IPS-NIHi11 (cell line): ENCODE measurements at places on chromosomes 3 and 15.

DNA sequence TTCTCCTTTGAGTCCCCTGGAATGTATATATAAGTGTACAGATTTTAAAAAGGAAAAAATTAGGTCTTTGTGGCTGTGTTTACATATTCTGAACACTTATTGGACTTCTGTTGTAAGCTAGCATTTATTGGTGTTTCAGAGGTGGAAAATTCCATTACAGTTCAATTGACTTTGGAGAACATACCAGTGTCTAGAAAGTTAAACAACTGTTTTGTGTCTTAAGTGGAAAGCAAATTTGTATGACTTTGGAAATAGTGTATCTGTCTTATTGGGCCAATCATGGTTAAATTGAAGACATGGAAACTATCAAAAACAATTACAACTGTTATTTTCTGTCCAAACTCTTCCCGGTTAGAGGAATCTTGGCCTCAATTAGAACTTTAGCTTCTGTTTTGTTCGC is 265.0 kb upstream of the C2CD4B start:
- DNase-seq, result no peak

GRCh38 chr3:31536497-31536896 is 3.8 kb downstream of the STT3B start:
- no peak for DNase-seq

- no peak for DNase-seq
Observed at GRCh38 chr3:177244606-177245005, 47.3 kb upstream of the TBL1XR1 start.

DNA sequence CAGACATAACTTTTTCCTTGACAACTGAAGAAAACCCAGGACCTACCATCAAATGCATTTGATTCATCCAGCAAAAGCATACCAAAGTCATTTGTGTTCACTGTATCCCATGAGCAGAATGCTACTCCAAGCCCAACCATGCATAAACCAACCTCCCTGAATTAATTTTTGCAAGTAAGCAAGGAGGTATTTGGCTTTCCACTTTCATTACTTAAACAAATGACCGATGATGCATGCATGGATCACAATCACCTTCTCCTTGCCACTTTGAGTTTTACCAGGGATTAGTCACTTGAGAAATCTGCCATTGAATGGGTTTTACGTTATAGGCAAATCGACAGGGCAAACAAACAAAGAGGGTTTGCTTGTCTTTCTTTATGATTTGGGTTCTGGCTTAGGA is 214.8 kb downstream of the FMN1 start:
- DNase-seq, result no peak

- no peak for DNase-seq
Observed at GRCh38 chr3:188205992-188206416, 52.0 kb downstream of the LPP start.

DNA sequence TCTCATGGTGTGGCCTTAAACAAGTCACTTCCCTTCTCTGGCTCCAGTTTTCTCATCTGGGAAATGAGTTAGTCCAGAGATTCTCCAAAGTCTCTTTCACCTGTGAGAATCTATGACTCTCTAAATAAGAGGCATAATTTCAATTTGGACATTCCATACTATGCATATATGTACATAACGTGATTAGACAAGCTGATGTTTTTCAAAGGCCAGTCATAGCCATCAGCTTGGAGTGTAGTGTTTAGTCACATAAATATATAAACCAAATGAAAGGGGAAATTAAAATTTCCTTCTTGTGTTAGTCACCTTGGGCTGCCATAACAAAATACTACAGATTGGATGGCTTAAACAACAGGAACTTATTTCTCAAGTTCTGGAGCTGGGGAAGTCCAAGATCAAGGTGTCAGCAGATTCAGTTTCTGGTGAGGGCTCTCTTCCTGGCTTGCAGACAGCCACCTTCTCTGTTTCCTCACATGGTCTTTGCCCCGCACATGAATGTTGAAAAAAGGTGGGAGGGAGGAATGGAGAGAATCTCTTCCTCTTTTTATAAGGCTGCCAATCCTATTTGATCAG is 19.4 kb downstream of the TMEM41A start:
- DNase-seq, result no peak

DNA sequence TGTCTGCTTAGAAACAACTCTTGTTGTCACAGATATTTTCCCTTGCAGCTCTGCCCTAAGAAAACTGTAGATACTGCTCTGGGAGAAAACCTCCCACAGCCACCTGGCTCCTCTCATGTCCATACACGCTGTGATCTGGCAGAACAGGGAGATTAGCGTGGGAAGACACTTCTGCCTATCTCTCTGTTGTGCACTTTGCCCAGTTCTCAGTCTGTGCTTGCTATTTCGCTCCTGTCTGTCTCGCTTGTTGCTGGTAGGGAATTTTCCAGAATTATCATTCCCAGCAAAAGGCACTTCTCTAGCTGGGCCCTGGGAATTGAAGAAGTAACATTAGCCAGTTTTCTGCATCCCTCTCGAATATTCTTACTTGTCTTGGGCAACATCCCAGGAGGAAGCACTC is 8.1 kb upstream of the GATM start:
- DNase-seq, result no peak

- DNase-seq, result no peak
Observed at GRCh38 chr3:111828530-111828929, 30.5 kb upstream of the PHLDB2 start.

DNA sequence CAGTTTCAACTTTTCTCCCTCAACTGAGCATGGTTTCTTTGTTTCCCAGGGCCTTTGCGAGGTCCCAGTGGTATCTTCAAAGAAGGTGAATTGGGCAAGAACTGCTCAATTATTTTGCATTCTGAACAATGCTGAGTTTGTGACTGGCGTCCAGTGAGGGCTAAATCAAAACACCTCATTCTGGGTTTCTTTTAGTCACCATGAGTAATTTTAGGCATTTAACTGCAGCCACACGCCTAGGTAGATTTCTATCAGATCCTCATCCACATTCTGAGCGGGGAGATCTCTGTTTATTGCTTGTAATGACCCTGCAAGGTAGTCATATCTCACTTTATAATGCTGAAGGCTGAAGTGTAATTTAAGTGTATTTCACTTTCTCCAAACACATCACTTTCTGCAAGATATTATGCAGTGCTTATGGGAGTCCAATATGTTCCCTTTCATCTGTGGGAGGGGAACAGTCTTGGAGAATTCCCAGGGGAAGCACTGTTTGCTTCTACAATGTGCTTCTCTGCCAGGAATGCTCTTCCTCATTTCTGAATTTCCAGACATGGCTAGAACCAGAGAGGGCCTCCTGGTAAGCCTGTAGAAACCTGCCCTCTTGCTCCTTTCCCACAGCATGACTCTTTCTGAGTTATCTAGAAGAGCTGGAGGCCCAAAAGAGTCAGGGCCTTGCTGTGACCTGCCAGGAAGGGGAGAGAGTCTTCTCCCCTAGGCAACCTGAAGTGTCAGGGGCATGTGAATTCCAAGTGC is 91.7 kb downstream of the FRMD4B start:
- DNase-seq, result no peak

DNA sequence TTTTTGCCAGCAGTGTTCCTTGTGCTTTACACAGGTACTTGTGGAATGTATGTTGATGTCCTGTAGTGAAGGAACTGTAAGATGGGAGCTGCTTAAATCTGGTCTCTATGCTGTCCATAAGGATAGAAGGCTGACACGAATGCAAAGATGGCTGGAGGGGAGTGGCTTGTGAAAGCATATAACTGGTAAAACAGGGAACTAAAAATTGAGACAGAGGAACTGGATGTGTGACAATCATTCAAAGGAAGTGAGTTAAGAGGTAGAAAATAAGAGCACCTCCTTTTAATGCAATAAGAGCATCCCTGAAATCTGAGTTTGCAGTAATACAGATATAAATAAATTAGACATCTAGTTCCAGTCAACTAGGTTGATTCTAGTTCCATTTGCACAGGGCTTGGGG is 35.2 kb downstream of the RNF13 start:
- no peak for DNase-seq

- no peak for DNase-seq
Observed at GRCh38 chr3:14689247-14689980, 14.5 kb downstream of the C3orf20 start.

GRCh38 chr15:40463886-40464545 is 6.8 kb upstream of the CHST14 start:
- DNase-seq, result no peak

DNA sequence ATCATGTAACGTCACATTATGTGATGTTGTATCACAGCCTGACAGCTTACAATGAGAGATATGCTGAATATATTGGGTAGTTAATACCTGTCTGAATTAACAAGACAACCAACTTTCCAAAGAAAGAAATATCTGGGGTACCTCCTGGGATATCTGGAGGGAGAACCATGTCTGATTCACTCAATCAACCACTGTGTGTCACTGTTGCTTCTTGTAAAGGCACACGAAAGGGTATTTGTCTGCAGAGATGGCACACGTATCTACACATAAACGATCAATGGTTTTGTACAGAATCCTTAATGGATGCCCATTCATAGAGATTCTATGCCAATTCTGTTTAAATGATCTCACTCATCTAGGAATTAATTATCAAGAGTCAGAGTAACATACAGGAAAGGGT is 252.1 kb upstream of the TMCO5A start:
- peak; percentile 45 for DNase-seq

- DNase-seq, result peak; percentile 79
Observed at GRCh38 chr3:52453496-52454249, at the start of gene TNNC1. Gene TNNC1, minus strand, starts transcription at chr3:52454041. Its CDS starts 26 bp downstream, at chr3:52454015.

- peak; percentile 91 for DNase-seq
Observed at GRCh38 chr15:63870487-63871209, 36.9 kb upstream of the HERC1 start.

DNA sequence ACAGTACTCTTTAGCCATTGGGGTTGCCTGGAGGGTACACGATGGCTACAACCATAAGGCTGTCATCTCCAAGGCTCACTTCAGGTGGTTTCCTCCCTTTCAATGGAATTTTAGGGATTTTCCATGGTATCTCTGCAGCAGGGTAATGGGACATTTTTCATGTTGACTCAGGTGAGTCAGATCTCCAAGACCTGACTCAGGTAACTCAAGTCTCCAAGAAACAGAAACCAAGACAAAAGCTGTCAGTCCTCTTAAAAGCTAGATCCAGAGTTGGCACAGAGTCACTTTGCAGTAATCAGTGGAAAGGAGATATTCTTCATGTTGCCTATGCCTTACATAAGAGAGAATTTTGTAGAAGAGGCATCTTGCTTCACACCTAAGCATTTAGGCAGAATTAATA is 375.8 kb upstream of the ARPP21 start:
- no peak for DNase-seq

- DNase-seq, result no peak
Observed at GRCh38 chr15:98858610-98859023, 149.0 kb downstream of the PGPEP1L start.

- peak; percentile 97 for DNase-seq
Observed at GRCh38 chr15:77702211-77702957, 69.7 kb upstream of the LINGO1 start.

DNA sequence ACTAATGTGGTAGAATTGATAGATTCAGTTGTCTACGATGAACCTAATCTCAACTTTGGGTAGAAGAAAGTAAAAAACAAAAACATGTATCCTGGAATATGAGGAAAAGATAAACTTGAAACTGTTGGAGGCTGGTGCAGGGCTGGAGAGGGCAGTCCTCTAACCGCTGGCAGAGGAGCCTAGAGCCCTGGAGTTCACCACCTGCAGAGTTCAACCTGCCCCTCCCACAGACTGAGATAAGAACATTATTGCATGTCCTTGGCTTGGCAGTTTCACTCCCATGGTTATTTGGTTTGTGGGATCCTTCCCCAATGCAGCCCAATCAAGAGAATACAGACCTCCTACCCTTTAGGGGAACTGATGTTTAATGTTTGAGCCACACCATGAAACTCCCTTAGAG is 53.2 kb upstream of the GATM start:
- DNase-seq, result no peak

DNA sequence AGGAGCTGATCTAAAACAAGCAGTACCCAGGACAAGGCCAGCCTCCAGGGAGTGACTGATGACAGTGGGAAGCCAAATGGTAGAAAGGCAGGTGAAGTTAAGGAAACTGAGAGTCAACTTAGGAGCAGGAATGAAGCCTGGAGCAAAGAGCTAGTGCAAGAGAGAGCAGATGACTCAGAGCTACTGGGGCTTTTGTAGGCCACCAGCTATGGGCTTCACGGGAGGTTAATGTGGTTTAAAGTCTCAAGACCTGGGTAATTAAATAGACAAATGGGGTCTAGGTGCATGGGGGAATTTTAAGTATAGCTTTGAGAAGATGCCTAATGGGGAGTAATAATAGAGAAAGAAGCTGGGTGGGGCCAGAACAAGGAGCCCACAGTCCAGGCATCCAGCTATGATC is 3.1 kb downstream of the CD86 start:
- DNase-seq, result no peak

DNA sequence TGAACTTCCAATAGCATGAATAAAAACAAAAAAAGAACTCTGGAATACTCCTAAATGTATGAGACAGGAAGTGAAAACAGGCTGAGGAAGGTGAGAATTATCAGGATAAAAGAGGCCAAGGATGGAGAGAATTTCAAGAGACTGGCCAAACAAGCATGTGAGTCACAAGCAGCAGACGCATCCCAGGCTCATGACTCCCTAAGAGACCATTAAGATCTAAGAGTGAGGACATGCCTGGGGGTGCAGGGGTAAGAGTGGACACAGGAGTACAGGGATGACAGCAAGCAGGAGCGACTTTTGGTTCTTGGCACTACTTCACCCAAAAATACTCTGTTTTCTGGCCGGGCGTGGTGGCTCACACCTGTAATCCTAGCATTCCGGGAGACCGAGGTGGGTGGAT is 7.1 kb downstream of the SCAMP2 start:
- DNase-seq, result no peak

- peak; percentile 4 for DNase-seq
Observed at GRCh38 chr3:197404754-197405153, 106.3 kb upstream of the DLG1 start.

- no peak for DNase-seq
Observed at GRCh38 chr3:117939425-117940027, 1095.1 kb downstream of the IGSF11 start.

DNA sequence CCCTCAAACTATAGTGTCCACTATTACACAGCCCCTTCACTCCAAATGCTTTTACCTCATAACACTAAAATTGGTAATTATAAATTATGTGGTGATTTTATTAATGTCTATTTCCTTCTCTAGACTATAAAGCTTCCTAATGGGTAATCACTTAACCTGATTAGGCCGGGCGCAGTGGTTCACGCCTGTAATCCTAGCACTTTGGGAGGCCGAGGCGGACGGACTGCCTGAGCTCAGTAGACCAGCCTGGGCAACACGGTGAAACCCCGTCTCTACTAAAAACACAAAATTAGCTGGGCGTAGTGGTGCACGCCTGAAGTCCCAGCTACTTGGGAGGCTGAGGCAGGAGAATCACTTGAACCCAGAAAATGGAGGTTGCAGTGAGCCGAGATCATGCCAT is 71.3 kb upstream of the PYGO1 start:
- DNase-seq, result no peak

GRCh38 chr3:142777927-142778326 is 54.1 kb downstream of the TRPC1 start:
- no peak for DNase-seq

GRCh38 chr3:136904746-136905145 is 42.7 kb downstream of the NCK1 start:
- no peak for DNase-seq

GRCh38 chr3:113626503-113627371 is 69.7 kb downstream of the USF3 start:
- peak; percentile 81 for DNase-seq
